Effector memory CD8-positive, alpha-beta T cell (primary cell): ENCODE measurements at places on chromosomes 1 and 21.
A peak's percentile ranks its signal among the peaks of the same experiment; 100 is the strongest.

DNA sequence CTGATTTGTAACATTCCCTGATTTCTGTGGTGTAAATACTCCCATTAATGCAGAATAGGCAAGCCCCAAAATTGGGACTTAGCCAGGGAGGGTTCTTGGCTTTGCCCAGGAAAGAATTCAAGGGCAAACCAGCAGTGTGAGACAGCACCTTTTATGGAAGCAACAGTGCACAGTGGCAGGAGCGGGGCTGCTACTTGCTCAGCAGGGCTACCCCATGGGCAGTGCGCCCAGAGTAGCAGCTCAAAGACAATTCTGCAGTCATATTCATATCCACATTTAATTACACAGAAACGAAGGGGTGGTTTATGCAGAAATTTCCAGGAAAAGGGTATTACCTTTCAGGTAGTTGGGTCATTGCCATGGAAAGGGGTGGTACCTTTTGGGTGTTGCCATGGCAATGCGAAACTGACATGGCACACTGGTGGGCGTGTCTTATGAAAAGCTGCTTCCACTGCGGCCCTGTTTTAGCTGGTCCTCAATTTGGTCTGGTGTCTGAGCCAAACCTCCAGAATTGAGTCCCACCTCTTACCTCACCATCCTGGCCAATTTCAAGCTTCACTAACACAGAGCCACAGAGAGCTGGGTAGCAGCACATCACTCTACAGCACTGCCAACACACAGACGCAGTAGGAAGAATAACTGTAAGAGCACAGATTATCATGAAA lies 35.9 kb downstream of the FHAD1 start:
- no peak for DNase-seq
- H3K4me1 ChIP-seq = no peaks in the 10 kb centered on the region
- H3K4me3 ChIP-seq = no peak overlapping the region
- peaks cover 14% of the 10 kb centered on the region for H3K27me3 ChIP-seq

GRCh38 chr21:46662765-46663500 lies 27.5 kb downstream of the PRMT2 start:
- no peaks in the 10 kb centered on the region for H3K27me3 ChIP-seq
- H3K4me1 ChIP-seq = peaks cover 14% of the 10 kb centered on the region
- H3K36me3 ChIP-seq = peaks cover 29% of the 10 kb centered on the region
- peak overlapping the region; percentile 52 for H3K27ac ChIP-seq
- no peak overlapping the region for H3K4me3 ChIP-seq

DNA sequence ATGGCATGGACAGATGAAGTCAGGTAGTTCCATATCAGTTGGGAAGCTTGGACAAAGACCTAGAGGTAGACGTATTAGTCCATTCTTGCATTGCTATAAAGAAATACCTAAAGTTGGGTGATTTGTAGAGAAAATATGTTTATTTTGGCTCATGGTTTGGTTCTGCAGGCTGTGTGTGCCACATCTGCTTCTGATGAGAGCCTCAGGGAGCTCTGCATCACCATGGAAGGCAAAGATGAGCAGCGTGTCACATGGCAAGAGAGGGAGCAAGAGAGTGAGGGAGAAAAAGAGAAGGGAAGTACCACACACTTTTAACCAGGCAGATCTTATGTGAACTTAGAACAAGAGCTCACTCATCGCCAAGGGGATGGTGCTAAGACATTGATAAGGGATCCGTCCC lies 9.0 kb downstream of the TSACC start:
- H3K27ac ChIP-seq = no peak overlapping the region
- H3K36me3 ChIP-seq = no peaks in the 10 kb centered on the region
- no peak for DNase-seq
- peaks cover 37% of the 10 kb centered on the region for H3K27me3 ChIP-seq
- H3K4me3 ChIP-seq = no peak overlapping the region

- no peaks in the 10 kb centered on the region for H3K4me1 ChIP-seq
- DNase-seq = no peak
- H3K27ac ChIP-seq = no peak overlapping the region
- no peaks in the 10 kb centered on the region for H3K36me3 ChIP-seq
Measured at GRCh38 chr1:199279872-199280645, 641.2 kb downstream of the PTPRC start.

GRCh38 chr1:40736085-40736531 lies 44.6 kb downstream of the NFYC start:
- no peaks in the 10 kb centered on the region for H3K27me3 ChIP-seq
- peaks cover 19% of the 10 kb centered on the region for H3K36me3 ChIP-seq
- DNase-seq = no peak
- no peak overlapping the region for H3K4me3 ChIP-seq

DNA sequence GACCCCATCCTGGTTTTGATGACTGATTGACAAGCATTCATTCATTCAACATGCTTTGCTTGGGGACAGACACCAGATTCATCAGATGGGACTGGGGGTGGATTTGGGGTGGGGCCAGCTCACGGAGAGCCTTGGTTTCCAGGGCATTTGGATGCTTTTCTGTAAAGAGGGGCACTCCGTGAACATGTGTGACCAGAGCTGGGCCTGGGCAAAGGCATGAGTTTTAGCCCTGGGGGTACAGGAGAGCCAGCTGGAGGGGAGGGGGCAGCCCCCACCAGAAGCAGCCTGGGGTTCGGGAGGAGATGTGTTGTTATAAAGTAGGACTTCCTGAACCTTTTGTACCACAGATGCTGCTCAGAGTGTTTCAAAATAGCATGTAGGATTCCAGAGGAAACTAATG lies 99.7 kb downstream of the RIPK4 start:
- H3K27ac ChIP-seq = no peak overlapping the region
- H3K36me3 ChIP-seq = no peaks in the 10 kb centered on the region
- no peak for DNase-seq
- H3K4me3 ChIP-seq = no peak overlapping the region

DNA sequence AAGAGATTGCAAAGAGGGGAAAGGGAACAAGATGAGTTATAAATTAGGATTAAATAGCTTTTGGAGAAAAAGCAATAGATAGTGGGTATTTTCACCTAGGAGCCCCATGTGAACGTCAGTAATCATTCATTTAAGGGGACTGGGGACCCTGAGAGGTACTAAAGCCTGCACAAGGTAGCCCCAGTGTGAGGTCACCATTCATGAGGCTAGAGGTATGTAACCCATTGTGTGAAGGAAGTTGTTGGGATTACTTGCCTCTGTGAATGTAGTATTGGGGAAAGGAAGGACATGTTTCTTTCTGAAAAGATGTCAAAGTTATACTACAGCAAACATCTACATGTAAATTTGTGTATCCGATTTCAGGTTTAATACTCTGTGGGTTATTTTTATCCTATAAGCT lies 276.8 kb downstream of the TBX15 start:
- H3K36me3 ChIP-seq = no peaks in the 10 kb centered on the region
- no peak overlapping the region for H3K4me3 ChIP-seq
- H3K27ac ChIP-seq = no peak overlapping the region
- no peaks in the 10 kb centered on the region for H3K4me1 ChIP-seq
- no peaks in the 10 kb centered on the region for H3K27me3 ChIP-seq
- DNase-seq = no peak

DNA sequence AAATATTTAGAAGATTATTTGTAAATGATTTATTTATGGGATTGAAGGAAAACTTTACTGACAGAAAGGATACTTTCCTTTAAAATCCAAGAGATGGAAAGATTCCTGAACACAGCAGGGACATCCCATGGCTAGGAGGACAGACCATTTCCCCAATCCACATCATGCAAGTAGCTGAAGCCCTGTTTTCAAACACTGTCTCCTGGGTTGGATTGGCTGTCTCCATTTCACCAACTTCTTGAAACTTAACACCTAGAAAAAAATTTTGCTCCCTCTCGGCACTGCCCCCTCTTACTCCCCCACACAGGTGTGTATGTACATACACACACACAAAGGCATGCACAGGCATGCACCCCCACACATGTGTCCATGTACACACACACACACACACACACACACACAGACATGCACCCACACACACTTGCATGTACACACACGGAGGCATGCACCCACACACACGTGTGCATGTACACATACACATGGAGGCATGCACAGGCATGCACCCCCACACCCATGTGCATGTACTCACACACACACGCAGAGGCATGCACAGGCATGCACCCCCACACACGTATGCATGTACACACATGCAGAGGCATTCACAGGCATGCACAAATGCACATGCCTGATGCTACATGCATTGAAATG lies 320.0 kb downstream of the CHRM3 start:
- DNase-seq = no peak
- H3K36me3 ChIP-seq = no peaks in the 10 kb centered on the region
- no peak overlapping the region for H3K4me3 ChIP-seq
- H3K4me1 ChIP-seq = no peaks in the 10 kb centered on the region
- H3K27me3 ChIP-seq = no peaks in the 10 kb centered on the region

DNA sequence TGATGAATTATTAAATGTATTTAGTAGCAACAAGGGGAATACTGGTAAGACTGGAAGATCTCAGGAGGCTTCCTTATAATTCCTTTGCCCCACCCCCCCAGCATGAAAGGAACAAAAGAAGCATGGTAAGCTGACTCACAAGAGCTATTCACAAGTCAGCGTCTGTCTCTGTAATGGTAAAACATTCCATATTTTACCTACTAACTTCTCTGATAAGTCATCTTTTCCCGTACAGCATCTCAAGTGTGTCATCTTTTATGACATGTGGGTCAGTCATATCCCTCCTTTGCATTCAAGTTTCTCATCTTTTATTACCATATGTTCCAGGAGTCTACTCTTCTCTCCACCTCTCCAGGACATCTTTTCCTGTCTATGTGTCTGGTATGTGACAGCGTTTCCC lies 241.3 kb downstream of the PLA2G4A start:
- no peak for DNase-seq
- no peaks in the 10 kb centered on the region for H3K27me3 ChIP-seq
- no peaks in the 10 kb centered on the region for H3K36me3 ChIP-seq
- H3K4me1 ChIP-seq = no peaks in the 10 kb centered on the region
- H3K27ac ChIP-seq = no peak overlapping the region

GRCh38 chr1:81936853-81937252 lies 136.1 kb downstream of the ADGRL2 start:
- H3K27me3 ChIP-seq = no peaks in the 10 kb centered on the region
- no peaks in the 10 kb centered on the region for H3K36me3 ChIP-seq
- no peak for DNase-seq
- H3K27ac ChIP-seq = no peak overlapping the region
- no peak overlapping the region for H3K4me3 ChIP-seq

DNA sequence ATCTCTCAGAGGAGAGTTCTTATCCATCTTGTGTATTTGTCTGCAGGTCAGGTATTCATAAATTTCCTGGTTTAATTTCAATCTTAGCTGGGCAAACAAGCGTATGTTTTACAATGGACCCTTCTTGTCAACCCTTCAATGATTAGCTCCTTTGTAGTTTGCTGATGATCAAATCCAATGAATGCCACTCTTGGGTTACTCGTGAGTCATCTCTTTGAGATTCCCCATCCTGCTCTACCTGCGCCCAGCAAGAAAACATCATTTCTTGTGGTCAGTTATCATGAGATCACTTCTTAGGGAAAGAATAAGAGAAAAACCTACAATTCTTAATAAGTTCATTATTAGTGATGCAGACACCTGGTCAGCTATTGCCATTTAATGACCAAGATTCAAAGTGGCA lies 572.3 kb upstream of the PKN2 start:
- no peaks in the 10 kb centered on the region for H3K36me3 ChIP-seq
- DNase-seq = no peak
- H3K27me3 ChIP-seq = no peaks in the 10 kb centered on the region
- H3K4me3 ChIP-seq = no peak overlapping the region

GRCh38 chr1:217311766-217312165 lies 319.1 kb downstream of the GPATCH2 start:
- H3K27me3 ChIP-seq = no peaks in the 10 kb centered on the region
- DNase-seq = no peak
- H3K27ac ChIP-seq = no peak overlapping the region
- no peak overlapping the region for H3K4me3 ChIP-seq
- no peaks in the 10 kb centered on the region for H3K36me3 ChIP-seq

GRCh38 chr21:46131838-46132651 lies 23.3 kb downstream of the FTCD start:
- no peak for DNase-seq
- peaks cover 13% of the 10 kb centered on the region for H3K36me3 ChIP-seq
- peaks cover 5% of the 10 kb centered on the region for H3K27me3 ChIP-seq
- no peak overlapping the region for H3K27ac ChIP-seq
- no peaks in the 10 kb centered on the region for H3K4me1 ChIP-seq
- H3K4me3 ChIP-seq = no peak overlapping the region

DNA sequence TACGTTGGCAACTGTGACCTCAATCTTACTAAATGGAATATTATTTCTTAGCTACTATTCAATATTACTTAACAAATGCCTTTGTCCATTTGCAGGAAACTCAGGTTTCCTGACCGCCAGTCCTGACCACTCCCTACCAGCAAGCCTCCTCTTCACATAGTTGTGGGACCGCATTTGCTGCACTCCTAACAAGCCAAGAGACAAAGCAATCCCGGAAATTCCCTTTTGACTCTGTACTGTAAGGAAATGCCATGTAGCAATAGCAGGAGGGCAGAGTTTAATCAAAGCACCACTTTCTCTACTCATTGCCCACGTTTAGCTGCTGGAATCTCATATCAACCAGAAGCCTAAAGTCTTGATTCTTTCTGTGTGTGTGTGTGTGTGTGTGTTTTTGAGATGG lies 28.1 kb upstream of the ACBD6 start:
- no peak overlapping the region for H3K4me3 ChIP-seq
- H3K4me1 ChIP-seq = peaks cover 2% of the 10 kb centered on the region
- no peak for DNase-seq
- peaks cover 33% of the 10 kb centered on the region for H3K27me3 ChIP-seq
- H3K27ac ChIP-seq = no peak overlapping the region

DNA sequence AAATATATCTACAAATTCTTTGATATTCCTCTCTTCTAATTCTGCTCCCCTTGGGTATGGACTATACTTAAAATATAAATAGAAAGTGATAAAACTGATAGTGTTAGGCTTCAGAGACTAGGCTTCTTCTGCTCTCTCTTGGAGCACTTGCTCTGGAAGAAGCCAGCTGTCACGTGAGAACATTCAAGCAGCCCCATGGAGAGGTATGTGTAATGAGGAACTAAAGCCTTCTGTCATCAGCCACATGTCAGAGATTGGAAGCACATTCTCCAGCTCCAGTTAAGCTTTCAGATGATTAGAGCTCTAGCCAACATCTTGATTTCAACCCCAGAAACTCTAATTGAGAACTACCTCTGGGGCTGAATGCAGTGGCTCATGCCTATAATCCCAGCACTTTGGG lies 34.3 kb downstream of the XKR8 start:
- peak overlapping the region; percentile 88 for H3K27ac ChIP-seq
- DNase-seq = no peak
- no peak overlapping the region for H3K4me3 ChIP-seq
- H3K4me1 ChIP-seq = peaks cover 15% of the 10 kb centered on the region
- H3K27me3 ChIP-seq = no peaks in the 10 kb centered on the region

- H3K27me3 ChIP-seq = peaks cover 10% of the 10 kb centered on the region
- H3K4me1 ChIP-seq = no peaks in the 10 kb centered on the region
- H3K27ac ChIP-seq = no peak overlapping the region
Measured at GRCh38 chr1:5191470-5191869, 537.1 kb downstream of the AJAP1 start.

DNA sequence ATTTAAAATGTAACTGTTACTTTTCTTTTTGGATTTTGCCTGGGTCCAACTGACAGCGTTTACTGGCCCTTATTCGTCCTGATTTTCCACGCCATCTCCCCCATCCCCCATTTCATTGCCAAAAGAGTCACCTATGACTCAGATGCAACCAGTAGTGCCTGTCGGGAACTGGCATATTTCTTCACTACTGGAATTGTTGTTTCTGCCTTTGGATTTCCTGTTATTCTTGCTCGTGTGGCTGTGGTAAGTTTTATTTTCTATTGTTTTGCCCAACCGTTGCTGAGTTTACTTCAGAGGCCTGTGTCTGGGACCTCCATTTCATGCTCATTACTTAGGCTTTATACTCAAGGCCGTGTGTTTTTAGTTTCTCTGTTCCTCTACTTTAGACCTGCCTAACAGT lies 9.3 kb downstream of the LEPR start:
- H3K4me1 ChIP-seq = peaks cover 5% of the 10 kb centered on the region
- no peak for DNase-seq
- peaks cover 26% of the 10 kb centered on the region for H3K36me3 ChIP-seq
- H3K27ac ChIP-seq = no peak overlapping the region
- H3K27me3 ChIP-seq = no peaks in the 10 kb centered on the region
